Liver (tissue), 10 donors: ENCODE measurements at places on chromosomes 6 and 20. TPM values are rescaled to one million over a fixed set of nuclear protein-coding genes. Genes with fewer than 3 reads are reported as not detected.

The HLA-DMA gene
- total RNA-seq = 6.2 TPM

The CLDN20 gene
- not detected for total RNA-seq

The ZSCAN9 gene
- total RNA-seq = 4.8 TPM

The DEFB118 gene
- not detected for total RNA-seq

The LINC00237 gene
- total RNA-seq = not detected

The DUSP15 gene
- 0.61 TPM for total RNA-seq

The FOXP4 gene
- 4.9 TPM for total RNA-seq

The RSPO3 gene
- 1.4 TPM for total RNA-seq

The CAP2 gene
- total RNA-seq = 1.2 TPM

The MUC21 gene
- not detected for total RNA-seq

The CDH22 gene
- not detected for total RNA-seq

The COL19A1 gene
- 0.51 TPM for total RNA-seq

The MTFR2 gene
- 3.6 TPM for total RNA-seq

The THEMIS gene
- total RNA-seq = 0.59 TPM

DNA sequence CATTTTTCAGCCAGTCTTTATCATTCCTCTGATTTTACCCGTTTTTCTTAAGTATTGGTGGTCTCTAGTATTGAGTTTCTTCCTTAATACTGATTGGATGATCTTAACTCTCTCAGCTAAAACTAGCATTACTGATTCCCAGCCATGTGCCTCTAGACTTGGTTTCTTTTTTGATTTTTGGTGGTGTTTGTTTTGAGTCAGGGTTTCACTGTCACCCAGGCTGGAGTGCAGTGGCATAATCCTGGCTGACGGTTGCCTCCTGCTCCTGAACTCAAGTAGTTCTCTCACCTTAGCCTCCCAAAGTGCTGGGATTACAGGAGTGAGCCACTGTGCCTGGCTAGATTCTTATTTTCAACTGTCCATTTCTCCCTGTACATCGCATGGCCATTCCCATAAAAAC, 24.9 kb downstream of the DPPA5 start:
- H3K27ac ChIP-seq = no peak overlapping the region
- H3K36me3 ChIP-seq = no peaks in the 10 kb centered on the region
- peaks cover 5% of the 10 kb centered on the region for H3K27me3 ChIP-seq
- H3K4me1 ChIP-seq = no peaks in the 10 kb centered on the region
- H3K4me3 ChIP-seq = no peak overlapping the region
- DNase-seq = no peak

DNA sequence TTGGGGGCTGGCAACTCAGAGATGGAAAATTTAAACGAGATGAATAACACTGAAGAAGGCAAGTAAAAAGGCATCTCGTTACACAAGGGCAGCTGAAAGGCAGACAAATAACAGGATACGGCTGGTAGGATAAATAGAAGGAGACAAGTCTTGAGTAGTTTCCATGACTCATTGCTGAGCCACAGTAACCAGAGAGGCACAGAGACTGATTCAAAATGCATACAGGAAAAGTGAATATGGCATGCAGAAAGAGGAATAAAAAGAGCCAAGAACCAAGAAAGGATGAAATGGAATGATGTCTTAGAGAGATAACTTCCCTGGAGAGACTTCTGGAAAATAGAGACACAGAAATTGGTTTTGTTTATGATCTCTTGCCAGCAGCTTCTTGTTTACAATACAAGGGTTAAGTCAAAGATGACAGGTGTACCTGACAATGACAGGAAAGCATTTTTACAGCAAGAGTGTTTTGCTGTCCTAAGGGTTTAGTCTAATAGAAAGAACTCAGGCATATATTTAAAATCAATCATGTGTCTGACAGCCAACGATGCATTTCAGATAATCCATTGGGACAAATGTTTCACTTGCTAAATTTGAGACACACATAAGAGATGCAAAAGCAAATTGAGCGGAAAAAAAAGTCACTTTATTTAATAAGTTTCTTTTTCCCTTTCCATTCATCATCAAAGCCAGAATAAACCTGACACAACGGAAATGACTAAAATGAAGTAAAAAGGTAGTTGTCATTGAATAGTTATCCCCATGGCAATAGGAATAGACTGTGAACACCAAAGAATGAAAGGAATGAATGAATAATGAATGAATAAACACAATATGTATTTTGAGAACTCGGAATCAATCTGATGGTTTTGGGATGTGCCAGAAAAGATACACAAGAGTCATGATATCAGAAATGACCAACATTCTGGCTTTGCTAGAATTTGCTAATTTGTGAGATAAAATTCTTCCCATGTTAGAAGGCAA, 68.0 kb upstream of the KCNQ5 start:
- H3K36me3 ChIP-seq = no peaks in the 10 kb centered on the region
- no peaks in the 10 kb centered on the region for H3K4me1 ChIP-seq
- no peak overlapping the region for H3K4me3 ChIP-seq
- H3K27ac ChIP-seq = no peak overlapping the region
- no peak for DNase-seq

DNA sequence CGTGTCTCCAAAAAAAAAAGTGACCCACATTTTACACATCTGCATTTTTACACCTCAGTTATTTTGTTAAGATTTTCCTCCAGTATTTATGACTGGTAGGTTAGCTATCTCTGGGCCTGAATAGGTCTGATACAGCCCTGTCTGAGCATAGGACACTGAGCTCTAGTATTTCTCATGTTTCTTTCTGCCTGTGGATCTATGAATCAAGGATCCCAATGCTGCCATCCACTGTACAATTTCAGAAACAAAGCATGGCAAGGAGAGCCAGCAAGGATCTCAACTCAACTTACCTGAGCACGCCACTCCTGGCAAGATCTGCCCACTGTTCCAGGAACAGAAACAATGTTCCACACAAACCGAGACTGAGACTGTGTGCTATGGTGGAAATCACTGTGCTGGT, 36.4 kb upstream of the ENPP5 start:
- H3K27ac ChIP-seq = no peak overlapping the region
- no peaks in the 10 kb centered on the region for H3K27me3 ChIP-seq
- H3K4me1 ChIP-seq = peaks cover 2% of the 10 kb centered on the region
- no peak for DNase-seq
- H3K36me3 ChIP-seq = no peaks in the 10 kb centered on the region

DNA sequence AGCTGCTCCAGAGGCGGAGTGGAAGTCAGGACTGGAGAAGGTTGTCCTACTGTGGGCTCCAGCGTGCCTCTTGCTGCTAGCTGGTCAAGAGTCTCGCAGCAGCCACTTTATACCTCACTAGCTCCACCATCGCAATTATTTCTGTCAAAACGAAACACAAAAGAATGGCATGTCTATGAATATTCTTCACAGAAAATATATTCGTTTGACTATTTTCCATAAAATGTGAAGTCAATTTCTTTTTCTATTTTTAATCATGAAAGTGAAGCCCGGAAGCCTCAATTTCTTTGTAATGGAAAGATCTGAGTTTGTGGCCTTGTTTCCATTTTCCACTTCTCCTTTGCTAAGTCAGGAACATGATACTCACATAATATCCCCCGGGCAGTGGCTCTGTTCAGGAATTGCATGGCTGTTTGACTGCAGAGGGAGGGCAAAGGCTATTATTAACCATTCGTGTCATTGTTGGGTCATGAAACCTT, 51.7 kb downstream of the DTD1 start:
- no peaks in the 10 kb centered on the region for H3K36me3 ChIP-seq
- no peaks in the 10 kb centered on the region for H3K27me3 ChIP-seq

DNA sequence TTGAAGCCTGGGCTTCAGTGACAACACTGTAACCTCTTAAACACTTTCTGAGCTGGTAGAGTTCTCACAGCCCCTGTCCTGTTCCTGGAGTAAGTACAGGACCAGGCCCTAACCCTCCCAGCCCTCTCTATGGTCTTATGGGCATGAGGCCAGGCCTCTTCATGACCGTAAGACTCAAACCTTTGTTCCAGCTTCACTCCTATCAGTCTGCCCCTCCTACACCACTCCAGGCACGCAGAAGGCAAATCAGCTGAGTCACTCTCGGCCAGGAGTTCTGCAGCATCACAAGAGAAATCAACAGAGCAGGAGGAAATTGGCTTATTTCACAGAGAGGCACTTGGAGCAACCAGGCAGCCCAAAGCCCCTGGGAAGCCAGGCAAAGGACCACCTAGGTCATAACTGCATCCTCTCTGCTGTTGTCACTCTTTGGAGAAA, 25.3 kb upstream of the CHD6 start:
- no peaks in the 10 kb centered on the region for H3K4me1 ChIP-seq
- no peak overlapping the region for H3K27ac ChIP-seq
- DNase-seq = no peak
- no peaks in the 10 kb centered on the region for H3K36me3 ChIP-seq
- no peak overlapping the region for H3K4me3 ChIP-seq

DNA sequence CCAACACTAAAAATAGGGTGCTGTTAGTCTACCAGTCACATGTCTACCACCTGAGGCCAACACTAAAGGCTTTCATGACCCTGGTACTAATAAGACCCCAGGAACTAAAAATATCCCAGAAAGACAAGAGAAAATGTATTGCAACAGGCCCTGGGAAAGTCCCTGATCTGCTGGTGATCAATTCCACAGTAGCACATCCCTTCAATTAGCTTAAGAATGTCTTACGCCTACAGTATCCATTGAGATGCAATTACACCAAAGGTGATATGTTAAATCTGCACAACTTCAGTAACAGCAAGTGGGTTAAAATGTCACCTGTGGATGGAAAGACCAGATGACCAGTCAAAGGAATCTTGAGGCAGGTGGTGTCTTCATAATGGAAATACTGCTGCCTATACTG, 3.1 kb downstream of the SEMG1 start:
- H3K36me3 ChIP-seq = no peaks in the 10 kb centered on the region
- no peak for DNase-seq
- H3K27me3 ChIP-seq = no peaks in the 10 kb centered on the region
- no peak overlapping the region for H3K4me3 ChIP-seq
- no peak overlapping the region for H3K27ac ChIP-seq
- H3K4me1 ChIP-seq = no peaks in the 10 kb centered on the region

DNA sequence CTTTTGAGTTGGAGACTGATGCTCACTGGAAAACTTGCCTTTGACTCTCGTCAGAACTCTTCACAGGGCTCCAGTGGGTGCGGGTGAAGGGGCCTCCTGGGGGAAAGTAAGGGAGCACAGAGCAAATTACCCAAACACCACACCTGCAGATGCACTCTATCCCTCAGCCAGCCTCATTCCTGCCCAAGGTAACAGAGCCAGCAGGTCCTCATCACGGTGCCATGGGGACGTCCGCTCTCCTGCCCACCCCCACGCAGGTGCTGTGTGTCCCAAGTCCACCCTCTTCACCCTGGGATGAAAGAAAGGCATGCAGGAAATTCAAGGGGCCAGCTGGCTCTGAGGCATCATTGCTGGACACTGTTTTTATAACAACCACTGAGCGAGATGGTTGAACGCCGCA, 269.0 kb downstream of the SMOC2 start:
- no peaks in the 10 kb centered on the region for H3K27me3 ChIP-seq
- H3K4me3 ChIP-seq = no peak overlapping the region
- H3K4me1 ChIP-seq = no peaks in the 10 kb centered on the region
- DNase-seq = no peak
- no peak overlapping the region for H3K27ac ChIP-seq

GRCh38 chr20:15848126-15848525, 725.1 kb downstream of the KIF16B start:
- no peaks in the 10 kb centered on the region for H3K27me3 ChIP-seq
- no peak overlapping the region for H3K4me3 ChIP-seq
- H3K4me1 ChIP-seq = no peaks in the 10 kb centered on the region
- no peaks in the 10 kb centered on the region for H3K36me3 ChIP-seq
- no peak overlapping the region for H3K27ac ChIP-seq
- DNase-seq = no peak

- H3K36me3 ChIP-seq = no peaks in the 10 kb centered on the region
- no peak for DNase-seq
- H3K4me3 ChIP-seq = no peak overlapping the region
- no peak overlapping the region for H3K27ac ChIP-seq
These were observed 87.1 kb upstream of the POU3F2 start for GRCh38 chr6:98747273-98747672.

DNA sequence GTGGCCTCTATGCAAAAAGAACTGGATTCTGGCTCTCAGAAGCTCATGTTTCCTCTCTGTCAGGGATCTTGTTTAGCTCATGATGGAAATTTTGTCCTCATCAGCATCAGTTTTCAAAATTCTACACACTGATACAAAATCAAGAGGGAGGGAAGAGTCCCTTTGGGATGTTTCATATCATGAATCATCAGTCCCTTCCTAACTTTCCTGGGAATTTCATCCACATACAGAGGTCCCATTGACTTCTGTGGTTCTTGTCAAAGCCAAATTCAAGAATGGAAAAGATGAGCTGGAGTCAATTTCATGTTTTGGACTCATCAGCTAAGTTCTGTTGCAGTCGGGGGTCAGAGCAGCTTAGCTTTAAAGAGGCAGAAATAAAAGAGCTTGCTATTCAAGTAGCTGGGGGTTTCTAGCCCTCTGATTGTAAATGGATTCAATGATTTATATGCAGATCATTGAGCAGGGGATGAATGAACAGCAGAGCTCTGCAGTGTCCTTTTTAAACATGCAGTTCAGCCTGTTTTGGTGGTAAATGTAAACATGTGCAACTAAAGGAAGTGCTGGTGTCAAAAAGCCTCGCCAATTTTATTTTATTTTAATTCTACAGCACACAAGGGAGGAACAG, 21.3 kb upstream of the TMEM14A start:
- no peak for DNase-seq
- no peaks in the 10 kb centered on the region for H3K36me3 ChIP-seq
- no peaks in the 10 kb centered on the region for H3K4me1 ChIP-seq
- no peak overlapping the region for H3K27ac ChIP-seq
- no peak overlapping the region for H3K4me3 ChIP-seq
- no peaks in the 10 kb centered on the region for H3K27me3 ChIP-seq

DNA sequence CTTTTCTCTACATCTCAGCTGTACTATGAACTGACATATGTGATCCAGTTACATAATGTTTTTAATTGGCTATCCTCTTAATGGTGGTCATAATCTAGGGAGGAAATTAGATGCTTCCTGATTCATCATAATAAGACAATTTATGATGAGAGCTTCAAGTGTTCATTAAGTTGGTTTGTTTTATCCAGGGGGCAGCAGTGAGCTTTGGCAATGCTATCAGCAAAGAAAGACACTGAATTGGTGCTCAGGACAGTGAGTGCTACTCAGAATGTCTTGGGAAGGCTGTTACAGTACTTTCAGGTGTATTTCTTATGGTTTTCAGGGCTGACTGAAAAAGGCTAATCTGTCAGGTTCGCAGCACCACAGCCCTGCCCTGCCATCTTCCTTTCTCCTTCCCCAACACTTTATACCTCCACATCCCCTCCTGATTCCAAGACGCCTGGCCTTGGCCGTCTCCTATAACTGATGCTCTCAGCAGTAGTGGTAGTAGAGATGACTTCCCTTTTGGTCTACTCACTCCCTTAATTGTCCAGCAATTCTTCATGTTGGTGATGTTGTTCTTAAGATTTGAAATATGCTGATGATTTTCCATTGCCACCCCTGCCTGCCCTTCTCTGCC, 67.0 kb upstream of the TNFAIP3 start:
- H3K27me3 ChIP-seq = no peaks in the 10 kb centered on the region
- H3K36me3 ChIP-seq = no peaks in the 10 kb centered on the region
- H3K4me1 ChIP-seq = no peaks in the 10 kb centered on the region
- no peak overlapping the region for H3K27ac ChIP-seq
- no peak overlapping the region for H3K4me3 ChIP-seq
